ENCODE measurements at places on chromosomes 7 and 10.
A peak's percentile ranks its signal among the peaks of the same experiment; 100 is the strongest.

DNA sequence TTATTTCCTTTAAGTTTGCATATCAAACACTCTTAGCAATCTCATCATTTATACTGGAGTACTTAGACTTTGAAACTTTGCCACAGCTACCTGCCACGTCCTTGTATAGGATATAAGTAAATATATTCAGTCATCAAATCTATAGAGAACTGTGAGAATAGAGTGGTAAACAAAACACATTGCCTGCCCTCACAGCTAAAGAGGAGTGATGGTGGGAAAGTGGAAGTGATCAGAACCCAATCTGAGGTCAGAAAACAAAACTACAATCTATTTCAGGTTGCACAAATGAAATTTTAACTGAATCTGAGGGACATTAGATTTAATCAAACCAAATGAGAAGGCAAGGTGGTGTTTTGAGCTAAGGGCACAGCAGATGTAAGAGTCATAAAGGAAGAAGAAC lies 74.8 kb downstream of the ZEB1 start:
- DNase-seq: no peak

DNA sequence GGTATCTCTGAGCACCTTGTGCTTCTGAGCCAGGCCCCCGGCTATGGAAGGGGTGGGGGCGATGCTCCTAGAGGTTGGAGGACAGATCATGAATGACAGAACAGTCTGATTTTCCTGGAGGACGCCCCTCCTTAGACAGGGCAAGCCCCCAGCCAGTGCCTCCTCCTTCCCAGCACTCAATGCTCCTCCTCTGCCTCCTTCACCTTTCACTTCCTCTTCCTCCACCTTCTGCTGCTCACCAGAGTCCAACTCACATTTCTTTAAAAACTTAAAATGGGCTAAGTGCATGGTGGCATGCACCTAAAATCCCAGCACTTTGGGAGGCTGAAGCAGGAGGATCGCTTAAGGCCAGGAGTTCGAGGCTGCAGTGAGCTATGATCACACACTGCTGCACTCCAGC lies 71.1 kb upstream of the CUX1 start:
- no peak for DNase-seq

GRCh38 chr7:7510794-7511193 lies 24.9 kb downstream of the COL28A1 start:
- DNase-seq: no peak

DNA sequence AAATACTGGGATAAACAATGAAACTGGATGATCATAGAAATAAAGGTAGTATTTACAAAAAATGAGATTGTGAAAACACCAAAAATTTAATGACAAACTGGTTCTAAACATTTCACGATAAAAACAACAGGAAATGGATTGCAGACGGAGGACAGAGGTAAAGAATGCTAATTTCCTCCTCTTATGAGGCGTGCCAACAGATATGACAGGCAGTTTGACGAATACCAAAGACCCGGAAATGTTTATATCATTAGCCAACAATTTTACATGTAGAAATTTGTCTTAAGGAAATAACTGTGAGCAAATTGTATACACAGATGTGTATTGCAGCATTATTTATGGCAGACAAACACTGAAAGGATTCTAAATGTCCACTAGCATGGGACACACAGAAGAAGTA lies 162.0 kb upstream of the MGMT start:
- DNase-seq: no peak

DNA sequence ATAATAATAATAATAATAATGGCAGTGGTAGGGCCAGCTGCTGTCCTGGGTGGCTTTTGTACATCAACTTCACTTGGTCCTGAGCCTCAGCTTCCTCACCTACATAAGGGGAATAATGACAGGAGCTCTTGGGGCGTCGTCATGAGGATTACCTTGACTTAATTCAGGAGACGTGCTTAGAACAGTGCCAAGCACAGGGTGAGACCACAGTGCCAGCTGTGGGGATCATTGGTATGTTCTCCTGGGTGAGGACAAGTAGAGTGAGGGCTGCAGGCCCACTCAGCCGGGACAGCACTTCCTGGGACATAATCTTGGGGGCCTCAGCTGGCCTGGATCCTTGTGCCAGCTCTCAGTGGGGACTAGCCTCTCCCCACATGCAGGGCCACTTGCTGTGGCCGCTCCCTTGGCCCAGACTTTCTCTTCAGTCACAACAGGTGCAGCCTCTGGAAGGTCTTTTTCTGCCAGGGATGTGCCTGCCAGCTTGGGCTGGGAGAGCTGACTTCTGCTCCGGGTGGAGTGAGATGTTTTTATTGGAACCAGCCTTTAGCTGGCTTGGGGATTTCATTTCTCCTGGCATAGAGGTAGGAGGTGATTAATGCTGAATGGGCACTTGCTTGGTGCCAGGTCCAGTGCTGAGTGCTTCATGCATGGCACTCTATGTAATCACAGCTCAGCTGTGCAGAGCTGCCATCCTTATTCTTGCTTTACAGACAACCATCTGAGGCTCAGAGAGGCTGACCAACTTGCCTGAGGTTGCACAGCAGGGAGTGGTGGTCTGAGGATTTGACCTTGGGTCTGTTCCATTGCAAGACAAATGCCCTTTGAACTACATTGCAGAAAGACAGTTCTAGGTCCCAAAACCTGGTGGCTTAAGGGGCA lies 45.3 kb downstream of the TSPAN15 start:
- DNase-seq: no peak

DNA sequence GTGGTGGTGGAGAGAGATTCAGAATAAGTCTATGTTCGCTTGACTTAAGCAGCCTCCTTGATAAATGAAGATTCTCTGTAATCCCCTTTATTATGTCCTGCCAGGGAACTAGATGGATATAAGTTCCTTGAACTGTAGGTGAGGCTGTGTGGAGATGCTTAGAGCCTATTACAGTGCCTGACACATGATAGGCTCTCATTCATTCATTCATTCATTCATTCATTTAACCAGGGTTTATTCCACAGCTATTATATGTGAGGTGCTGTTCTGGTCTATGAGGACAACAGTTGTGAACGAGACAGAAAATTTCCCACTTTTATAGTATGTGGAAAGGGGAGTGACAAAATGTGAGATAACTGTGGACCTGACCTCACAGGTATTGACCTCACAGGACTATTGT lies 105.6 kb downstream of the ARID5B start:
- DNase-seq: no peak

DNA sequence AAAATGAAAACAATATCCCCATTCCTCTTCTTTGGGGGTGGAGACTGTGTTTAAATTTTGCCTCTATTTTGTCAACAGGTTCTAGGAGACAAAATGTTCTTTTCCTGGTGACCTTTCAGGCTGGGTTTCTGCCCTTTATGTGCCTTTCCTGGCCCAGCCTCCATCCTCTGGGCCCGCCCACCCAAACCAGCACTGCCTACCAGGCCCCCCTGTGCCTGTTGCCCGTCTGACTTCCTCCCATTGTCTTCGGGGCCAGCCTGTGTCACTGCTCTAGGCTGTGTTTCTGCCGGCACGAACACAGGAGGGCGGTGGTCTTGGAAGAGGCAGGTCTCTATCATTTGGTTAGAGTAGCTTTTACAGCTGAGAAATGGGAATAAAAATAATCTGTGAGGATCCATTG lies 13.9 kb downstream of the TSPAN14 start:
- no peak for DNase-seq

GRCh38 chr7:4715410-4715776 lies 33.3 kb downstream of the FOXK1 start:
- DNase-seq: no peak

DNA sequence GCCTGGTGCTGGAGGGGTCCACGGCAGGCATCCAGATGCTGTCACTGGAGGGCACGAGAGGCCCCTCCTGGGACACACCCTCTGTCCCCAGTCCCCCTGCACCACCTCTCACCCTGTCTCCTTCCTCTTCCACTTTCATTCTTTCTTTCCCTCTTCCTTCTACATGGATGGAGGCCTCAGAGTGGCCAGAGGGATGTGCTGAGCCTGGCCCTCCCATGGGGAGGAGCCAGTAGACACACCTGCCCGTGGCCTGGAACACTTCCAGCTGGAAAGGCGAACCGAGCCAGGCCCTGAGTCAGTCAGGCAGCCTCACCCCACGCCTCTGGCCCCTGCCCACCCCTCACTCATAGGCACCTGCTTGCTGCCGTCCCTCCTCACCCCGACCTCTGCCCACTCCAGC lies 55.9 kb upstream of the MXI1 start:
- DNase-seq: no peak

DNA sequence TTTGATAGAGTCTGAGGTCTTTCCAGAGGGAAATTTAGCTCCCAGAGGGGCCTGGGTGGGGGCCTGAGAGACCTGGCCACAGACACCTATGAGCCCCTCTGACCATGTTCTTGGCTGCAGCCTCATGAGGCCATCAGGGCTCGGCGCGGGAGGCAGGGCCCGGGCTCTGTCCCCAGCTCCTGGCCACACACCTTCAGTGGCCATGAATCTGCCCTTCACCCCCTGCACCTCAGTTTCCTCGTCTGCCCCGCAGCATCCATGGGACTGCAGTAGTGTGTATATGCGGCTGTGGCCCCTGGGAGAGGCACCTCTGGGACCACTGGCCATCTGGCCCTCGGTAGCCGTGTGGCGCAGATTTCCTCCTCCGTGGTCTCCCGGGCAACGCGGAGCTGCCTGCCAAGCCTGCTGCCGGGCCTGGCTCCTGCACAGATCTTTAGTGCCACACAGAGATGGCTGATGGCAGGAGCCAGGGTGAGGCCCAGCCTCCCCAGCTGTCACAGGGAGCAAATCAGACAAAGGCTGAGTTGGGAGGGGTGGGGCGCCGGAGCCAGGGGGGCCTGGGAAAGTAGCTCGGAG lies 23.6 kb upstream of the ADCYAP1R1 start:
- DNase-seq: no peak

- DNase-seq: no peak
Observed at GRCh38 chr7:132895231-132895630, 186.7 kb downstream of the CHCHD3 start.

- no peak for DNase-seq
Observed at GRCh38 chr10:77420947-77421523, 216.6 kb downstream of the KCNMA1 start.

- no peak for DNase-seq
Observed at GRCh38 chr7:55223023-55223422, 142.1 kb upstream of the LANCL2 start.

- peak; percentile 71 for DNase-seq
Observed at GRCh38 chr7:6530626-6531491, 20.4 kb downstream of the GRID2IP start.

DNA sequence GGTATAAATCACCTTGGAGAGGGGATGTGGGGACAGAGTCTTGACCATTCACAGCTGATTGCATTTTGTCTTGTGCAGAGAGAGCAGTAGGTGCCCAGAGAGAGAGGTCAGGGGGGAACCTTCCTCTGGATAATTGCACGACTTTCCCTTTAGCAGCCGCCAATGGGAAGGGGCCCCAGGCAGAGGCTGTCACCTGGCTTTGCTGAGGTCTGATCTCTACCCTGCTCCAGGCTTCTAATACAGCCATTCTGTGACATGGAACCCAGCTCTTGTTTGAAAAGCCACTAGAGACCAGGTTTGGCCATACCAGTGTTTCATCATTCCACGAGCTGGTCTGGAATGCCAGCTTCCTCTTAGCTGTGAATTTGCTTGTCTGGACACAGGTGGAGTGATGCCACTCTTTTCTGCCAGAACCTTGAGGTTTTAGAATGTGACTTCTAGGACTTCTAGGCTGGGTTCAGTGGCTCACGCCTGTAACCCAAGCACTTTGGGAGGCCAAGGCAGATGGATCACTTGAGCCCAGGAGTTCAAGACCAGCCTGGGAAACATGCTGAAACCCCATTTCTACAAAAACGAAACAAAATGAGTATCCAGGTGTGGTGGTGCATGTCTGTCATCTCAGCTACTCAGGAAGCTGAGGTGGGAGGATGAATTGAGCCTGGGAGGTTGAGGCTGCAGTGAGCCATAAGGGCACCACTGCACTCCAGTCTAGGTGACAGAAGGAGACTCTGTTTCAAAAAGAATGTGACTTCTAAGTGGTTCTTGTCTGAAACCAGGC lies 159.9 kb downstream of the CAMK1D start:
- no peak for DNase-seq

DNA sequence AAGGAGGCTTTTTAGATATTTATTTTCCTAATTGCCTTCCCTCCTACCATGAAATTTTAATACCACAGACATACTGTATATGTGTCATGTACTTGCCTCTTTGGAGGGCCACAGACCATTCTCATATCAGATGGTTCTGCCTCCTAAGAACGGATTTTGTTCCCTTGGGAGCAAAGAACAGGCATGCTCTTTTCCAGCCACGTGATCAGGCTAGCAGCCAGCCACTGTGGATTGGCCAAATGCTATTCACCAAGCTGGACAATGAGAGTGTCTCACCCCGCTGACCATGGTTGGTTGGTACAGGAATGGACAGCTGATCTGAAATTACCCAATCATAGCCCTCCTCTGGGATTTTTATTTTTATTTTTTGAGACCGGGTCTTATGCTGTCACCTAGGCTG lies 21.5 kb upstream of the CRHR2 start:
- no peak for DNase-seq

- no peak for DNase-seq
Observed at GRCh38 chr10:104342941-104343411, 4.7 kb upstream of the ITPRIP start.

DNA sequence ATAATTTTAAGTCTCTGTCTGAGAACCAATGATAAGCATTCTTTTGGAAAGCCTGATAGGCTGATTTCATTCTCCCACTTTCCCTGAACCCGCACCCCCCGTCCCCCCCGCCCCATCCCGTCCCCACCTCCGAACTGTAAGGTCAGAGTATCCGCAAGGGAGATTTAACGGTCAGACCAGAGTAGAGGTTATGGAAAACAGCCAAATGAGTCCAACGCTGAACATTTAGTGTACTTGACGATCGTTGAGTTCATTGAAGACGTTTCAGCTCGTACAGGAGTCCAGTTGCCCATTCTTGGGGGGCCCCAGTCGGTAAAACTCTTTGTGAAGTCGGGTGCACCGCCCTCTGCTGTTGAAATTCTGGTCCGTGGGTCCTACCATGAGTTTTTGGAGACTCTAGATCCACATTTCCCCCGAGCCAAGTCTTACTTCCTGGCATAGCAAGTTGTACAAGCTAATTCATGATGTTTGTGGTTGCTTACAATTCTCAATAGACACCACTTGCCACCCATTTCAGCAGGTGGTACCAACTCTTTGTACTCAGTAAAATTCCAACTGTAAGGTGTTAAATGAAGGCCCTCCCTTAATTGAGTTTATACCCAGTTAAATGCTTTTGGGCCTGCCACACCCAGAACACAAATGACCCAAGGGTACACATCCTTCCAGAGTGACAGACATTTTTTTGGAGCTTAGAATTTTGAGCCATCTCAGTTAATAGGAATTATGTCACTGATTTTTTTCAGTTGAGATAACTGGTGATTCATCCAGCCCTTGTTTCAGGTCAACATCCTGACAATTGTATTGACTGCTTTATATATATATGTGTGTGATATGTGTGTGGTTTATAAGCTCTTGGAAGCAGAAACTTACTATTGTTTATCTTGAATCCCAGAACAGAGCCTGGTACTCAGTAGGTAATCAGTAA lies 1.2 kb downstream of the MARCHF5 start:
- peak; percentile 19 for DNase-seq

- no peak for DNase-seq
Observed at GRCh38 chr7:20005081-20005480, 212.1 kb downstream of the MACC1 start.

- DNase-seq: no peak
Observed at GRCh38 chr7:151637781-151638261, 118.1 kb upstream of the RHEB start.

- DNase-seq: no peak
Observed at GRCh38 chr7:114534953-114535352, 120.3 kb downstream of the FOXP2 start.
